ENCODE measurements at places on chromosomes 5 and 9. TPM values are rescaled to one million over a fixed set of nuclear protein-coding genes. Genes with fewer than 3 reads are reported as not detected.

DNA sequence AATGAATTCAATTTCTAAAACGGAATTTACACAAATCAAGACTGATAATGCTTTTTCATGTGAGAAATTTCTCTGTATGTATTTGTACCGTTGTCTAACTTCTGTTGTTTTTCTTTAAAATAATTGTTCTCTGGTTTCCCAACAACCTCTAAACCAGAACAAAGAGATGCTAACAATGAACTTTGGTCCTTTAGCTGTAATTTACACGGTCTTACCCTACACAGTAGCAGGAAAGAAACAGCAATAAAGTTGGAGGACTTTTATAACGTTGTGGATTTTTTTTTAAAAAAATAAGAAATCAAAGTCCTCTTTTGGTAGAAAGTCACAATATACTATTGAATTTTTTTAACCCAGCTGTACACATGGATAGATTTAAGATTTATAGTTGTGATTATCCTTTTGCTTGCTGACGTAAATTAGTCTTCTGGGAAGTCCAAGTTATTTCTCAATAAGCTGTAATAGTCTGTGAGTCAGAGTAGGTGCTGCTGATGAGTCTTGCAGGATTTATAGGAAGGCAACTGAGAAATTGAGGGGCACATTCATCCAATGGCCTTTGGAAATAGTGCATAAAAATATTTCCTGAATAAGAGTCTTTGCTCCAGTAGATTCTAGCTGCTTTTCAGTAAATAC lies 76.8 kb upstream of the PCSK1 start:
- no peak for DNase-seq

- DNase-seq = no peak
These were observed 26.6 kb downstream of the ADCY2 start for GRCh38 chr5:7422316-7423106.

- DNase-seq = no peak
These were observed 65.9 kb downstream of the PRKACG start for GRCh38 chr9:68947842-68948569.

GRCh38 chr9:136604823-136605525 lies 57.7 kb upstream of the EGFL7 start:
- peak; percentile 69 for DNase-seq

TAF11L10 gene
- not detected for total RNA-seq
